ENCODE measurements at places on chromosomes 2 and 18.

DNA sequence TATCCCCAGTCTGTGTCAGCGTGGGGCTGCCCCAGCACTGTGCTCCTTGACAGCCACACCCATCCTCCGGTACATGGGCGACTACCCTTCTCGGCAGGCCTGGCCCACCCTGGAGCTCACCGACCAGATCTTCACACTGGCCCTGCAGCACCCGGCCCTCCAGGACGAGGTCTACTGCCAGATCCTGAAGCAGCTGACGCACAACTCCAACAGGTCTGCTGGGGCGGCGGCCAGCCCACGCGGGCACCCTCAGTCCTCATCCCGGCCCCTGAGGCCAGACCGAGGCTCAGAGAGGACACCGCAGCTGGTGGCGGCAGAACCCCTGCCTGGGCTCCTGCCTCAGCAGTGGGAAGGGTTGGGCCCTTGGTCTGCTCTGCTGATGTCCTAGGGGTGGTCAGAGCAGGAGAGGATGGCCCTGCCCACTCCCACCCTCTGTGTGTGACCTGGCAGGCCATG is 14.4 kb upstream of the GPR17 start:
- DNase-seq = no peak

- no peak for DNase-seq
These were observed 19.6 kb upstream of the KCNG3 start for GRCh38 chr2:42513252-42513918.

- no peak for DNase-seq
These were observed 62.6 kb downstream of the ODC1 start for GRCh38 chr2:10385501-10385900.

GRCh38 chr2:121570667-121571055 is 40.0 kb downstream of the RNU4ATAC start:
- DNase-seq = no peak

DNA sequence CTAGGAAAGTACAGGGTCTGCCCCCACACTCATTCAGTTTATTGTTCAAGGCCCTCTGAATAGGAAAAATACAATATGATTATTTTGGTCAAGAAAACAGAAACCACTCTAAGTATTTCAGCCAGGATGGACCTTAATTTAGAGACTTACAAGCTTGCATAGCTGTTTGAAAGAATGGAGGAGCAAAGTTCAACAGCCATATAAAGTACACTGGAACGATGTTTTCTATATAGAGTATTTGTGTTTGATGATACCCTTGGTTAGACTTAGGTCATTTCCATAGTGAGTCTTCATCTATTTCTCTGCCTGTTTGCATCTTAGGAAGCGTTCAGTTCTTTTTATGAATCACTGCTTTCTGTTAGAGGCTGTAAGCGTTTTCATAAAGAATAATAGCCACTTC is 366.2 kb downstream of the NUP35 start:
- DNase-seq = no peak

All from GF-D8 (cell line).